Activated CD8-positive, alpha-beta memory T cell treated with anti-CD3 and anti-CD28 coated beads for 1 hour (primary cell): ENCODE measurements at places on chromosomes 6 and 20.

DNA sequence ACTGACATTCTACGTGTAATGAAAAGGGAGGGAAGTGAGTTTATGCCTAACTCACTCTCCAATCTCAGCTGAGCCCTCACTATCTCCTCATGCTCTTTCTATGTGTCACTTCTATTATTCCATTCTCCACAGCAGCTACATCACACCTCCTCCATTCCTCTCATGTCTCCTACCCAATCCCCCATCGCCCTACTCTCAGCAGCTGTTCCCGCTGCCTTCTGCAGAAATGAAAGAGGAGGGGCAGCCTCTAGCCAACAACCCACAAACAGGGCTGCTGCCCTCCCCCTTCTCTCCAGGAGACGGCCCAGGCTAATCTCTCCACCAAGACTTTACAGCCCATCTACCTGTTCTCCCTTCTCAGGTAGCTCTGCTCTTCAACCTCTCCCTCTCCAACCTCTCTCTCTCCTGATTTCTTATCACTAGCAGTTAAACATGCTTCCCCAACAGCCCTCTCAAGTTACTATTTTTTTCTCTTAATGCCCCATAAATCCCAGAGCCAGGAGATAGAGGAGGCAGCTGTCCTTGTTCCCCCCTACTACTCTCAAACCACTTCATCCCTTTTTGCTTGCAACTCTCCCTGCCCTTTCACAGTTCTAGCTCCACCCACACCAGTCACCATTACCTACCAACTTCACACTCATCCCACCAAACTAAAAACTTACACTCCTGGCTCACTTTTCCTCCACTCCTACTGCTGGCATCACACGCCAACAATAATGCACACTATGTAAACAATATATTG lies 136.5 kb downstream of the BTBD9 start:
- no peak for DNase-seq

GRCh38 chr6:43873806-43874714 lies 104.0 kb downstream of the VEGFA start:
- DNase-seq: no peak

DNA sequence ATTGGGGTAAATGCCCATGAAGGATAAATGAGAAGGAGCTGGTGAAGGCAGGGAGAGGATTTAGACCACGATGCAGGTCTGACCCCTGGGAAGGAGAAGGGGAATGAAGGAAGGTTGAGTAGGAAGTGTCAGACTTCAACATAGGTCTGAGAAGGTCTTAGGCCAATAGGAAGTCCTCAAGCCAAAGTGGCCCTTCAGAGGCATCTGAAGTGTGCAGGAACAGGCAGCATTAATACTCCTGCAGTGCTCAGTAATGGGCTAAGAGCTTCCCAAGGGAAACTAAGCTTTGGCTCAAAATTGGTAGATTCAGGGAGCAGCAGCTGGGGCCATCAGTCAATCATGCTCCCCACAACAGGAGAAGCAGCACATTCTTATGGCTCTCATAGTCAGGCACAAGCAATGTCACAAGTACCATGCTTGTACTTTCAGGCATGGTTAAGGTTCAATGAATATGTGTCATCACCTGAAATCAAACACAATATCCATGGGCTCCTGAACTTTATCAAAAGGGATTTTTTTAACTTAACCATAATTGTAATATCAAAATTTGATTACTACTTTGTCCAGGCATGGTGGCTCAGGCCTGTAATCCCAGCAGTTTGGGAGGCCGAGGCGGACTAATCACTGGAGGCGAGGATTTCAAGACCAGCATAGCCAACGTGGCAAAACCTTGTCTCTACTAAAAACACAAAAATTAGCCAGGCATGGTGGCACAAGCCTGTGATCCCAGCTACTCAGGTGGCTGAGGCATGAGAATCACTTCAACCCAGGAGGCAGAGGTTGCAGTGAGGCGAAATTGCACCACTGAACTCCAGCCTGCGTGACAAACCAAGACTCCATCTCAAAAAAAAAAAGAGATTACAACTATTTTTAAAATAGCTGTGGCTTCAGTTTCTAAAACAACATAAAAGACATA lies 9.9 kb downstream of the RALGAPA2 start:
- DNase-seq: no peak

GRCh38 chr6:125747589-125748405 lies 1.6 kb upstream of the HEY2 start:
- DNase-seq: no peak

DNA sequence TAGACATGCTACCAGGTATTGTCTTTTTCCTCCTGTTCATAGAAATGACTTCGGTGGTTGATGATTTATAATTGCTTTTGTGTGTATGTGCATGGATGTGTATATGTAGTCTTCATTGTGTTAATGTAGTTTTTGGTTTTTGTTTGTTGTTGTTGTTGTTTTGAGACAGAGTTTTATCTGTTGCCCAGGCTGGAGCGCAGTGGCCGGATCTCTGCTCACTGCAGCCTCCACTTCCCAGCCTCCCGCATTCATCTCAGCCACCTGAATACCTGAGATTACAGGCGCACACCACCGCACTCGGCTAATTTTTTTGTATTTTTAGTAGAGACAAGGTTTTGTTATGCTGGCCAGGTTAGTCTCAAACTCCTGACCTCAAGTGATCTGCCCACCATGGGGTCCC lies 75.2 kb downstream of the HFE start:
- no peak for DNase-seq
